Kidney epithelial cell (primary cell): ENCODE measurements at places on chromosomes 6 and 20. TPM values are rescaled to one million over a fixed set of nuclear protein-coding genes. Genes with fewer than 3 reads are reported as not detected.

RIPOR3 gene
- total RNA-seq: 0.08 and 0.41 TPM in 2 replicates

PACSIN1 gene
- total RNA-seq: 0.04 TPM in 1 of 2 replicates, not detected in the other

EMILIN3 gene
- 0.42 and 0.62 TPM in 2 replicates for total RNA-seq

F13A1 gene
- 1.6 and 2.1 TPM in 2 replicates for total RNA-seq

RFX6 gene
- total RNA-seq: not detected in 2 replicates

SNRNP48 gene
- 6.4 and 8.9 TPM in 2 replicates for total RNA-seq

NKX2-2 gene
- not detected in 2 replicates for total RNA-seq

BAK1 gene
- total RNA-seq: 21.7 and 23.9 TPM in 2 replicates

SCGN gene
- total RNA-seq: not detected in 2 replicates

SLC26A8 gene
- not detected in 2 replicates for total RNA-seq

SSR1 gene
- total RNA-seq: 105 and 115 TPM in 2 replicates

MLN gene
- not detected in 2 replicates for total RNA-seq

SMPDL3A gene
- total RNA-seq: 6.3 and 6.8 TPM in 2 replicates

GSTA1 gene
- not detected in 2 replicates for total RNA-seq

PHACTR3 gene
- 0.14 TPM in 1 of 2 replicates, not detected in the other for total RNA-seq

GRIK2 gene
- 0.13 and 5.5 TPM in 2 replicates for total RNA-seq

CCN2 gene
- 172 and 194 TPM in 2 replicates for total RNA-seq

ZNF217 gene
- 40.0 and 40.8 TPM in 2 replicates for total RNA-seq
